ENCODE measurements at places on chromosomes 12 and 14. TPM values are rescaled to one million over a fixed set of nuclear protein-coding genes. Genes with fewer than 3 reads are reported as not detected.

The CFAP251 gene
- total RNA-seq: 11.2 TPM

The C3AR1 gene
- 1.9 TPM for total RNA-seq

The ARHGEF25 gene
- 5.7 TPM for total RNA-seq

The MYBPC1 gene
- not detected for total RNA-seq

The ZDHHC22 gene
- 0.10 TPM for total RNA-seq

The RASAL1 gene
- total RNA-seq: not detected

The PABPN1 gene
- total RNA-seq: 147 TPM

The IL23A gene
- 0.43 TPM for total RNA-seq

DNA sequence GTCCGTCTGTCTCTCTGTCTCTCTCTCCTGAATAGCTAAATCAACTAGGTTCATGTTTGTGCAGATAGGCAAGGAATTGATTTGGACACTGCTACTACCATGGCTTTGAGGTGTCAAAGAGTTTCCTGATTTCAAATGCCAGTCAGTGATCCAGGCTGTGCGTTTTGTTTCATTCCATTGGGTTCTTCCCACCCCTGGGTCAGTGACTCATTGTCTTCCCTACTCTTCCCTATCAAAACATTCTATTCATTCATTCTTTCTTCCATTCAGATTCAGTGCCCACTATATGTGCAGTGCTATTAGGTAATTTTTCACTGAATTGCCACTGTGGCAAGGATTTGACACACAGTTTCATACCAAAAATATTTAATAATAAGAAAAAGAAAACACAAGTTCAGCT is 50.4 kb downstream of the RPH3A start:
- DNase-seq: peak; percentile 86

- peak; percentile 48 for DNase-seq
Measured at GRCh38 chr12:89731614-89732013, 23.0 kb upstream of the ATP2B1 start.

DNA sequence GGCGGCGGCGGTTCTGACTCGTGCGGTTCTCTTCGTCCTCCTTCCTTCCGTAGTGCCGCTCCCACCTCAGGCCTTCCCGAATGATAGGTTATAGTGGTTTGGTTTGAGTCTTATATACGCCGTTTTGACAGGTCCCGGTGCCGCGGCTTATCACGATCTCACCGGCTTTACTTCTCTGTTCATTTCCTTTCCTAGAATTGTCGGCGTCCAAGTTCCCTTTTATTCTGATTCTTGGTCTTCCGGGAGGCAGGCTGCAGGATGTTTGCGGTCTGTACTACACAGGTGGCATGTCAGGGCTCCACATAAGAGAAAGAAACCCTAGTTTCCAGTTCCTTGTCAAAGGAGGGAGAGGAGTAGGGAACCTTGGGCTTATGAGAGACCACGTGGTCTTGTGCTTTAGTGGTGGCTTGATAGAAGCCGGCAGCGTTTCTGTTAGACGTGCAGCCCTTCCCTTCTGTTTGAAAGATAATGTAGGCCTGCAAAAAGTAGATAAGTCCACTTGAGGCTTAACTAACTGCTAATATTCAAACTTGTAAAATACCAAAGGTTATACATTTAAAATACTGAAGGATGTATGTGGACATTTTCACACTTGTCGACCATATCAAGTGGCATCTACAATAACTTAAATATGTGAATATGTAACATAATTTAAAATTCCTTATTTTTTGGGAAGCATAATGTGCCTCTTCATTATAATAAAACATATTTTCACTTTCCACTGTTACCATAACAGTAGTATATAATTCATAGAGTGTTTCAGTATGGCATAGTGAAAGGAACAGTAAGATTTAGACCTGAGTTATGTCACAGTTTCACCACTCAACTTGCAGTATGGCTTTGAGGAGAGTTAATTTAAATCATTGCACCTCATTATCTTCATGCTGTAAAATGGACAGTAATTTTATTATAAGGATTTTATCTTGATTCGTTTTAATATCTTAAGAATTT is 804 bp downstream of the USP15 start:
- DNase-seq: peak; percentile 55

GRCh38 chr12:12997156-12997555 is 2.9 kb downstream of the HEBP1 start:
- DNase-seq: no peak

- no peak for DNase-seq
Measured at GRCh38 chr12:103369929-103370328, 125.8 kb downstream of the C12orf42 start.

GRCh38 chr12:69880571-69880970 is 55.5 kb downstream of the MYRFL start:
- peak; percentile 14 for DNase-seq

GRCh38 chr12:22541496-22542155 is 2.7 kb downstream of the C2CD5 start:
- DNase-seq: no peak

- peak; percentile 24 for DNase-seq
Measured at GRCh38 chr12:100672075-100672592, 98.7 kb downstream of the GAS2L3 start.

- DNase-seq: no peak
Measured at GRCh38 chr12:6826734-6827436, 1.3 kb upstream of the P3H3 start.

DNA sequence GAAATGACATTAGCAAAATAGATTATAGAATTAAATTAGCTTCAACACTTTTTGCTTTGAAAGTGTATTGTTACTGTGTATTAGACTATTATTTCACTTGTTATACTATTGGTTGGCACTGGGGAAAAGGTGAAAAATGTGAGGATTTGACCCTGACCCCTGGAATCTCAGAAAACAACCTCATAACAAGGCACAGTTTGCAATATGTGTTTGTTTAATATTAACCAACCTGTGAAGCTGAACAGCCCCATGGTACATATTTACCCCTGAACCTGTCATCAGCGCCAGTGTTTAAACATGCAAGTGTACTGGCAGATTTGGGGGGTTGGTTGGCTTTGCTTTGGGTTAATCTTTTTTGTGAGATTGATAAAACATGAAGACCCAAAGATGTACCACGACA is 11.7 kb downstream of the SLC38A4 start:
- DNase-seq: no peak

DNA sequence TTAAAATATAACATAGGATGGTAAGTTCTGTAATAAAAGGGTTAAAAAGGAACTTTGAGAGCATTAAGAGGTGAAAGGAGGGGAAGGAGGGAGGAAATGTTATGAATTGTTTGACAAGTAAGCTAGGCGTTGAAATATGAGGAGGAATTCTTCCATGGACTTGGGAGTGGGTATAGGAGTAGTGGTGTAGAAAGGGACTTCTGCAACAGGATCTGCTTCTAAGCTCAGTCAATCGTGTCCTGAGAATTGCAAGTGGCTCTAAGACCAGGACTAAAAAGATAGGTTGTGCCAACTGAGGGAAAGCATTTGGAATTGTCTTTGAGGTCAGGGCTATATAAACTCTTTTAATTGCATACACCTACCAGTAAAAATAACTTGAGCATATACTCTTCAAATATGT is 74.1 kb upstream of the SLC38A2 start:
- no peak for DNase-seq

DNA sequence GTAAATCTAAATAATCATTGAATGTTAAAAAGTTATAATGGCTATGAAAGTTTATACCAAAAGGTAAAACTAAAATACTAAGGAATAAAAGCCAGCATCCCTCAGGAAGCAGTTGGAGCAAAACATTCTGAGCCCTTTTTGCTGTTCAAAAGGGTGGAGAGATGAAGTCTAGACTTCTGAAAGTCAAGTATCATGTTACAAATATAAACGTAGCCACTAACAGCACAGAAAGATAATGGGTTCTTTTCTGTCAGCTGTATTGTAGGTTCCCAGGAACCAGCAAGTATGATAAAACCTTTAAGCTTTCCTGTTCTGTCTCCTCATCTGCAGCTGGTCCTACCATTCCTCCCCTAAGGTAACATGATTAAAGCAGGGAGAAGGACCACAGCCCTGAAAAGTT is 16.4 kb upstream of the PLD4 start:
- no peak for DNase-seq

- DNase-seq: no peak
Measured at GRCh38 chr12:131896811-131897270, 2.4 kb downstream of the ULK1 start.

DNA sequence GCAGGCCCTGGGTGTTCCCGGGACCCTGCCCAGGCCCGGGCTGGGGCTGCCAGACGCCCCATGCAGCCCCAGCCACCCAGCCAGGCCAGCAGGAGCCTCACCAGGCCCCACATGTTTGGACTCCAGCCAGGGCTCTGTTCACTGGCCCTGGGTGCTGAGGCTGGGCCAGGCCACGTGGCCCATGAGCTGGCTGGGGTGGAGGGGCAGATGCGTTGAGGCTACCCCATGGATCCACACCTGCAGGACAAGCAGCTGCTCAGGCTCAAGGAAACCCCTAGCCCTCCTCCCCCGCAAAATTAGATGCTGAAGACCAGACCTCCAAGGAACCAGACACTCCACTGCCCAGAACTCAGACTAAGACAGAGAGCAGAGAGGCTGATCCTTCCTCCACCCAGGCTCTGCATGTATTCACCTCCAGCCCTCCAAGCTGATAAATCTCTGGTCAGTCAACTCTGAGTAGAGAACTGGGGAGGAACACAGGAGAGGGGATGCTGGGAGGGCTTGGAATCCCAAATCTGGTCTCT is 1.6 kb downstream of the CDH24 start:
- no peak for DNase-seq

GRCh38 chr12:19421503-19422282 is 17.6 kb upstream of the AEBP2 start:
- DNase-seq: no peak

GRCh38 chr12:66409195-66409871 is 107.0 kb downstream of the HELB start:
- peak; percentile 57 for DNase-seq

GRCh38 chr12:97629382-97629781 is 166.8 kb downstream of the RMST start:
- no peak for DNase-seq

GRCh38 chr12:53664936-53665335 is 10.9 kb downstream of the ATP5MC2 start:
- no peak for DNase-seq

Measured in HT1080 (cell line).